ENCODE measurements at places on chromosomes 2 and 18.

GRCh38 chr2:121663434-121663833 lies 14.2 kb upstream of the CLASP1 start:
- no peak for DNase-seq

DNA sequence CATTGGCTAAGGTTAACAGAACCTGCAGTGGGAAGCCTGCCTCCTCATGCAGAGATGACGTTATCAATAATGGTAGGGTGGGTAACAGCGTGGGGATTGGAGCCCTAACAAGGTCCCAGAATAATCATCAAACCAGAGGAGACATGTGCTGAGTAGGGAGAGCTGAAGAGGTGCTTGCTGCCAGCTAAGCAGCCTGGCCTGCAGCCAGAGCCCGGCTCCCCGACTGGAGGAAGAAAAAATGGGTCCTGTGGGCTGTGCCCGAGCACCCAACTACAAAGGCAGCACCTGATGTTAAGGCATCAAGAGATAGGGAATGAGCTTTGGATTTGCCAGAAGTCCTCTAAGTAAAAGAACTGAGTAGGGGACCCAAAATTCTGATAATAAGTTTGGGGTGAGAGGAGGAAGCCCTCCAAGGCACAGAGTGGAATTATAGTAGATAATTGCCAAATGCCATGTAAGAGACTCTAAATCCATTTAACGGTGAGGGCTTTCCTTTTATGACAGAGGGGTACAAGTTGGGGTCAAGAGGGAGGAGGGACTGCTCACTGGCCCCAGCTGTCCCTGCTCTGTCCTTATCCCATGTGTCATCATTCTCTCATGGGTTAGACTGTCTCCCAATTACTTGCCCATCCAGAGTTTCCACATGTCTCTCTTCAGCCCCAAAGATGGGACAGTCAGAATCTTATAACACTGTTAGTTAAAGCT lies 156.1 kb downstream of the ANTXR1 start:
- DNase-seq = no peak

DNA sequence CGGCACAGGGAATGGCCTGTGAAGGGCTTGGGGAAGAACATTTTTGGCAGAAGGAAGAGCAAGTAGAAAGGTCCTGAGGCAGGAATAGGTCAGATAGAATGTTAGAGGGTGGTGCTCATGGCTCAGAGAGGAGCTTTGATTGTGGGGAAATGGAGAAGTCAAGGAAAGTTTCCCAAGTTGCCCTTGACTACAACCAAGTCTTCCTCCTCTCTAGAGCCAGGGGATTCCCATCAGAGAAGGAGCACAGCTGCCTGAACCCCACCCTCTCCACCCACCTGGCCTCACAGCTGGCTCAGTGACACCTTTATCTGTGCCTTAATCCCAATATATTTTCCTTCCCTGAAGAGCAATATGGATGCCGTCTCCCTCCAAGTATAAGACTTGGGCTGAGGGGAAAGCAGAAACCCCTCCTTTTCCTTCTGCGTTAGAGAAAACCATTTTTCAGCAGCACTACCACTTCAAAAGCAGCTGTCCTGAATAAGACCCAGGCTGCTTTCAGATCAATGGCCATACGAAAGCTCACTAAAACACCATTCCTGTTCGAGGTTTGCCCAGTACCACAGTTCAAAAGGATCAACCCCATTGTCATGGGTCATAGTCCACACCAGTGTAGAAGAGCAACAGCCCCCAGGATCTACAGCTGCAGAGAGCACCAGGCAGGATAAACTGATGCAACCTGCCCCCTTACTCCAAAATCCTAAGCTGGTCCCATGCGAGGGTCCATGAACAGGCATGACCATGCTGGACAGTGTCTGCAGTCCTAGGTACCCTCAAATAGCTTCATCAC lies 199.6 kb downstream of the AFF3 start:
- no peak for DNase-seq

GRCh38 chr2:96799623-96799935 lies 16.5 kb upstream of the CNNM3 start:
- DNase-seq = no peak

- no peak for DNase-seq
Observed at GRCh38 chr2:196607073-196607472, 32.4 kb upstream of the CCDC150 start.

DNA sequence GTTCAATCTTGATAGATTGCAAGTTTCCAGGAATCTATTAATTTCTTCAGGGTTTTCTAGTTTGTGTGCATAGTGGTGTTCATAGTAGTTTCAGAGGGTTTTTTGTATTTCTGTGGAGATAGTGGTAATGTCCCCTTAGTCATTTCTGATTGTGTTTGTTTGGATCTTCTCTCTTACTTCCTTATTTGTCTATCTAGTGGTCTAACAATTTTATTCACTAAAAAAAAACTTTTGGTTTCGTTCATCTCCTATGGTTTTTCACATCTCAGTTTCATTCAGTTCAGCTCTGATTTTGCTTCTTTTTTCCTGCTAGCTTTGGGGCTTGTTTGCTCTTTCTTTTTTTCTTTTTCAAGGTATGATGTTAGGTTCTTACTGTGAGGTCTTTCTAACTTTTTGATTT lies 94.5 kb downstream of the SNTG2 start:
- DNase-seq = no peak

DNA sequence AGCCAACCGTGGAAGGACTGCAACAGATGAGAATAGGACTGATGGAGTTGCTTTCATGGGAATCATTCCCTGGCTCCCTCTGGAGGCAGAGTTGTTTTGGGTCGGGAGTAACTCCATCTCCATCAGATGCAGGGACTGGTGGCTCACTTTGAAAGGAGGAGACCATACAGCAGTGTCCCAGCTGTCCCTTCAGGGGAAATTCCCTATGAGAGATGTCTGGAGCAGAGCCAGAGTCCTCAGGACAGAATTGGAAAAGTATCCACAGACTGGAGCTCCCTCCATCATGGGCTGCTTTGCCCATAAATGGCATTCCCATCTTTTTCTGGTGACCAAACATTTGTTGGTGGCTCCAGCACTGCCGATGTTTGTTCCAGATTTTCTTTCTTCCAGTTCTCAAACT lies 144.3 kb downstream of the NCK2 start:
- no peak for DNase-seq

DNA sequence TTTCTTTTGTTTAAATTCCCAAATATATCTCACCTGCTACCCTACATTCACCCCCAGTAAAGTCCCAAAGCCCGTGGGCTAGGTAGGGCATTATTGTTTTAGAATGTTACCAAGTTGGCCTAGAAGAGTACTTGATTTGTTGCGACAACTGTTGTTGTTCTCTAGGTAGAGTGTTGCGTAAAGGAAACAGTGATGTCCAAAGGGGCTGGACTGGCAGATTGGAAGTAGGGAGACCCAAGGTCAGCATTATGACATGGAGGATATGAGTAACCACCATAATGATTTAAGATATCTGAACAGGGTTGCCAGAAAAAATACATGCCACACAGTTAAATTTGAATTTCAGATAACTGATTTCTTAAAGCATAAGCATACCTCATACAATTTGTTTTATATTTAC lies 39.2 kb downstream of the SCN1A start:
- no peak for DNase-seq

GRCh38 chr2:121118951-121119350 lies 166.1 kb downstream of the TFCP2L1 start:
- DNase-seq = no peak

DNA sequence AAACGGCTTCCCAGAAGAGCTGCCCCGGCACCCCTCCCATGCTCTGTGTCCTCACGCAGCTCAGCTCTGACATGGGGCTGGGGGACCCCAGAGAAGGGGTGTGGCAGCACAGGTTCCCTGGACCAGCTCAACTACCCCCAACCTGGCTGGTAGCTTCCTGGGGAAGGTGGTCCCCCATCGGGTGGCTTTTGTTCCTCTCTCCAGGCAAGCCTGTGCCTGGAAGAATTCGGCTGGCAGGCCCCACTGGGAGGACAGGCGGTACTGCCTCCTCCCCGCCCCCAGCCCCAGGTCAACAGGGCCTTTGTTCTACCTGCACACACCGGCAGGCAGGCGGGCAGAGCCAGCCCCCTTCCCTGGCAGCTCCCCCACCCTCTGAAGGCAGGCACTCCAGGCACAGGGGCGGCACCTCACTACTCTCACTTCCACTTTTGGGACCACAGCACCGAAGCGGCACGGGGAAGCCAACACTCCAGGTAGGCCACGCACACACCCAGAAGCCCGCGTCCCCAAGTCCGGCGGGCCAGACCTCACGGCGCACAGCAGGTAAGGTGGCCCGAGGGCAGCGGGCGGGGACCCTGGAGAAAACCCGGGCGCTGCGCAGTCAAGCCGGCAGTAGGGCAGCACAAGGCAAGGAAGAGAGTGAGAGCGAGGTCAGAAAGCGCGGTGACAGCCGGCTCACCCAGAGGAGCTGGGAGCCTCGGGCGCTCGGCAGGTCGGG lies 1.3 kb downstream of the HS6ST1 start:
- DNase-seq = no peak

GRCh38 chr2:30412047-30412683 lies 34.9 kb upstream of the LCLAT1 start:
- no peak for DNase-seq

DNA sequence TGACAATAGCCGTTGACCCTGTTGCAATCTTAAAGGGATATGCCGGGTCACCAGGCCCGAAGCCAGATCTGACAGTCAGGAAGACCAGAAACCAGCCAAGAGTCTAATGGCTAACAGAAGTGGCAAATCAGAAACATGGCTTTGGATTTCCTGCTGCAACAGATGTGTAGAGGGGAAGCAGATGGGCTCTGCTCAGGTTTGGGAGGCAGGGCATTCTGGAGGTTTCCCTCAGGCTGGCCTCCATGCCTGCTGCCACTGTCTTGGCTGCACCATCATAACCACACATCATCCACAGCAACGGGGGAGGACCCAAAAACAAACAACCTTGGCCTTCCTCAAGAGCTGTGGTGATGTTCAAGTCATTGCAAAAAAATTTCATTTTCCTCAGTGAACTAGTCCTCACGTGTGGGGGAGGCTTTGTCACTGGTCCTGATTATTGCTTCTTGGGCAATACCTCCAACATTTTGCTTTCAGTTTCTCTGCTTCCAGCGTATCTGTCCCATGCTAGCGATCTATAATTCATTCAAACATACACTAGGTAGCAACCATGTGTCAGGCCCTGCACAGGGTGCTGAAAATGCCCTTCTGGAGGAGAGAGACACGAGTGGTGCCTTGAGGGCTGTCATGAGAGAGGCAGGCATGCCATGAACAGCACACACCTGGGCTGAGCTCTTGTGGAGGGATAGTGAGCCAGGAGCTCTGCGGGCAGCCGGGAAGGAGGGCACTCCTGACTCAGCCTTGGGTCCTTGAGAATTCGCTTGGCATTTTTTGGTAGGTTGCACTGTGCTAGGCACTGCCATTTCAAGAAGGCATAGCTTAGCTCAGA lies 48.2 kb upstream of the LGALSL start:
- no peak for DNase-seq
